ENCODE measurements at places on chromosomes 1 and 21.

DNA sequence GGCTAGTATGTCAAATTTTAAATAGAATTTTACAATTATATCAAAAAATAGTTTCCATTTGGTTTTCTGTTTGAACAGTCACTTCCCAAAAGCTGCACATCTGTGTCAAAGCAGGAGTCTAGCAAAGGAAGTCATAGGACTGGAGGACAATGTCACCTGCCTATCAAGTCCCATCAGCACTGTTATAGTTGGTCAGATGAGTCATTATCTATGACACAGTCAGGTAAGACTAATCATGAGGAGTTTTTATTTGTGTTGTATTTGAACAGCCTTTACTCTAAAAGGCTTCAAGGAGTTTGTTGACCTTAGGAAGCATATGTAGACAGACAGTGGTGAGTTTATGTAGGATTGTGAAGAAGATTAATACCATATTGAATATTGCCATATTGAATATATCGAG, 74.2 kb upstream of the QSOX1 start:
- DNase-seq = no peak

DNA sequence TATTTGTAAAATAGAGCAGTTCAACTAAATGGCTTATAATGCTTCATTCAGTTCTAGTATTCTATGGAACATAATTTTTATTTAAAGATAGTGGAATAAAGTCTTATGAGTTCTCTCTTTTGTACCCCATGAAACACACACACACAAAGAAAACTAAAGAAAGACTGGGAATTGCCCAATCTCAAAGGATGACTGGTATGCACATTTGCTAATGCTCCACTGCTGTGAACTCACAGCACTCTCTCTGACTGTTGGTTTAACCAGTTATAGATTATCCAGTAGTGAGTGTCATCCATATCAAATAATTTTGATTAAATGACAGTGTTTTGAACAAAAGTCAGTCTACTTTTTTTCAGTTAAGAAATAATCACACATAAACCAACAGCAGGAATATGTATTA, 1082.4 kb upstream of the B3GALT2 start:
- no peak for DNase-seq

DNA sequence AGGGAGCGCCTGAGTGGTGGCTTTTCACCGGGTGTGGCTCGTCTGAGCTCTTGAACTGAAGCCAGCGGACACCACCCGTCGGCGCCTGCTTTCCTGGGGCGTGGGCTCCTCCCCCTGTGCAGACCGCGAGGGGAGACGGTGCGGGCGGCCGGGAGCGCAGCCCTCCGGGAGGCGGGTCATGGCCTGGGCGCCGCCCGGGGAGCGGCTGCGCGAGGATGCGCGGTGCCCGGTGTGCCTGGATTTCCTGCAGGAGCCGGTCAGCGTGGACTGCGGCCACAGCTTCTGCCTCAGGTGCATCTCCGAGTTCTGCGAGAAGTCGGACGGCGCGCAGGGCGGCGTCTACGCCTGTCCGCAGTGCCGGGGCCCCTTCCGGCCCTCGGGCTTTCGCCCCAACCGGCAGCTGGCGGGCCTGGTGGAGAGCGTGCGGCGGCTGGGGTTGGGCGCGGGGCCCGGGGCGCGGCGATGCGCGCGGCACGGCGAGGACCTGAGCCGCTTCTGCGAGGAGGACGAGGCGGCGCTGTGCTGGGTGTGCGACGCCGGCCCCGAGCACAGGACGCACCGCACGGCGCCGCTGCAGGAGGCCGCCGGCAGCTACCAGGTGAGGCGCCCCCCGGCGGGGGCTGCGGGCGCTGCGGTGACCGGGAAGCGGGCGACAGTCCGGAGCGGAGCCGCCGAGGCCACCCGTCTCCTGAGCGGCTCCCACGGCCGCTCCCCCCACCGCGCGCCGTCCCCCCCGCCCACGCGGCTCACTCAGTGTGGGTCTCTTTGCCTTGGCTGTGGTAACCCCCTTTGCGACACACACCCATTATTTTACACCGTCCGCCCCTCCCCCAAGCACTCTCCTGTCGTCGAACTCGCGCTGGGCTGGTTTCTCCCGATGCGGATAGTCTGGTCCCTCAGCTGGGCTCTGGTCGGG, at the start of gene TRIM58:
TSS of gene TRIM58 (plus strand) at position 119 of the 916 bp plus-strand sequence. CDS start at position 179, 60 bp downstream.
- DNase-seq = no peak

GRCh38 chr1:109485001-109485400, 1.3 kb downstream of the ATXN7L2 start:
- DNase-seq = no peak

- no peak for DNase-seq
Measured at GRCh38 chr1:218945050-218945449, 228.6 kb upstream of the LYPLAL1 start.

DNA sequence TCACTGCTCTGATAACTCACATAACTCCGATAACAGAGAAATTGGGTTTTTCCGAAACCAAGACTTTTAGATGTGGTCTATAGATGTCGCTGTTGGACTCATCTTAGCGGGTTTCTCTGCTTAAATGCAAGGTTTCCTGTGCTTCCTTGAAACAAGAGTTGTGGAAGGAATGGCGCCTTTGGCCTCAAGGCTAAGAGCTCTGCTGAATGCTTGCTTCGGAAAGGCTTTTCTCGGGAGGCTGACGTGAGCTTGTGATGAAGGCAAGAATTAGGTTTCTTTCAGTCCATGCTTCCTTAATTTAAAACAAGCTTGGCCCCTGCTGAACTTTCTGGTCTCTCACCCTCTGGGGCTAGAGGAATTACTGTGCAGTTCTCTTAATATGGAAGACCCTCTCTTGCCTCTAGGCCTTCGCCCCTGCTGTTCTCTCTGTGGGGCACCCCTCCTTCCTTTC, 113.5 kb downstream of the MAP3K21 start:
- DNase-seq = no peak

- DNase-seq = no peak
Measured at GRCh38 chr1:212949771-212950170, 570 bp upstream of the VASH2 start.

GRCh38 chr1:25580927-25581326, 35.7 kb upstream of the MAN1C1 start:
- no peak for DNase-seq

DNA sequence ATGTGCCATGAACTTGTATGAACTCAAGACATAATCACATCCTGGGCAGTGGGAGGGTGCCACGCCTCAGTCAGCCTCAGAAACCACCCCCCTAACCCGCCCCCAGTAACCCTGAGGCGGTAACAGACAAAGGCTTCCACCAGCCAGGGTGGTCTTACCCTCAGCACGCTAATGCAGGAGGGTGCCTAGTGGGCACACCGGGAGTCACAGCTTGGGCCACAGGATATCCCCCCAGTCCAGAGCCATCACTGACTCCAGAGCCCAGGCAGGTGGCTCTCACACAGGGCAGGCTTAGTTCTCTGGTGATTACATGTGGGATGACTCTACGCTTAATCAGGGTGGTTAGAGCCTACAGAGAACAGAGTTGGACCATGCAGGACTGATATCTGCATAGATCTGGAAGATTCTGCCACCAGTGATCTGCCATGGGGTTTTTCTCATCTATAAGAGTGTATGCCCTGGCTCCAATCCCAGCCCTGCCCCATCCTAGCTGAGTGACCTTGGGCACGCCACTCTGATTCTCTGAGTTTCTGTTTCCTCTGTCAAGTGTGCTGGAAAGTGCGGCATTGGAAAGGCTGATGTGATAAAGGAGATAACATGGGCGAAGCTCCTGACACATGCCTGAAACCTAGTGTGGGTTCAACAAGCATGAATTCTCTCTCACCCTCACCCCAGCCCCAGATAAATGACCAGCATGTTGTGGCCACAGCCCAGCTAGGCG, 27.3 kb downstream of the OPTC start:
- DNase-seq = no peak

DNA sequence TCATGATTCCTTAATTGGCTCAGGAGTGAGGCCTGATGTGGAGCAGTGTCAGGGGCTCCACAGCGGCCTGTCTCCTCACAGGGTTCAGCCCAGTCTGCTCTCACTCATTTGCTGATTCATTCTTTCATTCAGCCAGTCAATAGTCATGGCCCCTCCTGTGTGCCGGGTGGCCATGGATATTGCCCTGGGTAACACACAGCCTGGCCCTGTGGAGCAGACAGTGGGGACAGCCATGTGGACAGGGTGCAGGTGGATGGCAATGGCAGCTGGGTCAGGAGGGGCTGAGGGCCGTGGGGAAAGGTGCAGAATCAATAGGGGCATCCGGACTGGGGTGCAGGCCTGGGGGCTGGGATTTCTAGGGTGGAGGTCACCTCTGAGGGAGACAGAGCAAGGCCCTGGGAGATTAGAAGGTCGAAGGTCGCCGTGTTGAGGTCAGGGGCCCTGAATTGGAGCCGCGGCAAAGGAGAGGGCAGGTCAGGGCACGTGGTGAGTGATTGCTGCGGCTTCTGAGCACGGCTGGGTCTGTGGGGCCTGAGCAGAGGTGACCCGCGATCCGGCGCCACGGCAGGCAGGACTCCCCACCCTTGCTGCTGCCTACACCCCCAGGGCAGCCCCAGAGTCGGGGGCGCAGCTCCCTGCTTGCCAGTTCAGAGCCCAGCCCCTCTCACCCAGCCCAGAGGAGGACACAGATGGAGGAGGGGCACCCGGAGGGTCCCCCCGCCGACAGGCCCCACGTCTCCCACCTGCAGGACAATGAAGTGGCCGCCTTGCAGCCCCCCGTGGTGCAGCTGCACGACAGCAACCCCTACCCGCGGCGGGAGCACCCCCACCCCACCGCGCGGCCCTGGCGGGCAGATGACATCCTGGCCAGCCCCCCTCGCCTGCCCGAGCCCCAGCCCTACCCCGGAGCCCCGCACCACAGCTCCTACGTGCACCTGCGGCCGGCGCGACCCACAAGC, 33.4 kb downstream of the SLC19A1 start:
- DNase-seq = no peak

DNA sequence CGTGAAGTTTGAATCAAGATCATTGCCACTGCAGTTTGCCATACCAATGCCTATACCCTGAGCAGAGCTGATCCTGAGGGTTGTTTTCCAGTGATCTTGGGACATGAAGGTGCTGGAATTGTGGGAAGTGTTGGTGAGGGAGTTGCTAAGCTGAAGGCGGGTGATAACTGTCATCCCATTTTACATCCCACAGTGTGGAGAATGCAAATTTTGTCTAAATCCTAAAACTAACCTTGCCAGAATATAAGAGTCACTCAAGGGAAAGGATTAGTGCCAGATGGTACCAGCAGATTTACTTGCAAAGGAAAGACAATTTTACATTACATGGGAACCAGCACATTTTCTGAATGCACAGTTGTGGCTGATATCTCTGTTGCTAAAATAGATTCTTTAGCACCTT, 78.6 kb downstream of the FMN2 start:
- no peak for DNase-seq

DNA sequence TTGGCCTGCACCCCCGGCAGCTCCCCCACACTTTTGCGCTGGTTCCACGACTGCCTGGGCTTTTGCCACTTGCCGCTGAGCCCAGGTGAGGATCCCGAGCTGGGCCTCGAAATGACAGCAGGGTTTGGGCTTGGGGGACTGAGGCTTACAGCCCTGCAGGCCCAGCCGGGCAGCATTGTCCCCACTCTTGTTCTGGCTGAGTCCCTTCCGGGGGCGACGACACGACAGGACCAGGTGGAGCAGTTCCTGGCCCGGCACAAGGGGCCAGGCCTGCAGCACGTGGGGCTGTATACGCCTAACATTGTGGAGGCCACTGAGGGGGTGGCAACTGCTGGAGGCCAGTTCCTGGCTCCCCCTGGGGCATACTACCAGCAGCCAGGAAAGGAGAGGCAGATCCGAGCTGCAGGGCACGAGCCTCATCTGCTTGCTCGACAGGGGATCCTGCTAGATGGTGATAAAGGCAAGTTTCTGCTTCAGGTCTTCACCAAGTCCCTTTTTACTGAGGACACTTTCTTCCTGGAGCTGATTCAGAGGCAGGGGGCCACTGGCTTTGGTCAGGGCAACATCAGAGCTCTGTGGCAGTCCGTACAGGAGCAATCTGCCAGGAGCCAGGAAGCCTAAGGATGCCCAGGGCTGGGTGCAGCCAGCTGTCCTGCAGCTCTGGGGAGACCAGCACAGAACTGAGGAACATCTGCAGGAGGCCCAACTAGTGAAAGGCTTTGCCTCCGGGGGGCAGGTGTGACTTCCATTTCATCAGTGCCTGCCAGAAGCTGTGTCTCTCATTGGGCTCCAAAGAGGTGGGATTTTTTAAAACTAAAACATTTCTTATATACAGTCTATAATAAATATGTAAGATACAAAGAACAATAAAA, 1.2 kb downstream of the HPDL start:
- no peak for DNase-seq

GRCh38 chr1:112862753-112863426, 93.1 kb downstream of the SLC16A1 start:
- no peak for DNase-seq

- no peak for DNase-seq
Measured at GRCh38 chr1:37606481-37607263, 10.9 kb upstream of the GNL2 start.

- DNase-seq = no peak
Measured at GRCh38 chr1:155069551-155070157, 6.1 kb downstream of the EFNA4 start.

- no peak for DNase-seq
Measured at GRCh38 chr1:85612704-85613361, 32.3 kb downstream of the CCN1 start.

DNA sequence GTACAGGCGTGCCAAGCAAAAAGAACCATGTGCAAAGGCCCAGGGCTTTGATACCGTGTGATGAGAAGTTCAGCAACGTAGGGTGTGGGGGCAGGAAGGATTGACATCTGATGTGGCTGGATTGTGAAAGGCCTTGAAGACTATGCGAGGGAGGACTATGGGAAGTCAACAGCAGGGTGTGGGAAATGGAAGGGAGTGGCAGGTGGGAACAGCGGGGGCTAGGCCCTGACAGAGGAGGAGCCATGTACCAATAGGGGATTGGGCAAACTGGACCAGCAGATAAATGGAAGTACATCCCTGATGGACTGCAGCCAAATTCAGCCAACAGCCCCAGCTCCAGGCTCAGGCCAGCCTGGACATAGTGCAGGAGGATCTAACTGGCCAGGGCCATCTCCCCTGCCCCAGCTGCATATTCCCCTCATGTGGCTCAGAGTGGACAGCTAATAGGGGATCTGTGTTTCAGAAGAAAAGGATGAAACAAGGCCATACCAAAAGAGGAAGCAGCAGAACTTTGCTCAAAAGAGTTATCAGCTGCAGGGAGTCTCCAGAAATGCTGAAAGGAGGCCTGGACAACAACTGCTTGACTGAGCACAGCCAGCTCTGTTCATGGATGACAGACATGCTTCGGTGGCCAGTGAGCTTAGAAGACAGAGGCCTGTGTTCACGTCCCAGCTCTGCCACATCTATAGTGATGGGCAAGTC, 140.2 kb upstream of the SGIP1 start:
- no peak for DNase-seq

GRCh38 chr1:167904652-167905130, 9.2 kb downstream of the ADCY10 start:
- no peak for DNase-seq

DNA sequence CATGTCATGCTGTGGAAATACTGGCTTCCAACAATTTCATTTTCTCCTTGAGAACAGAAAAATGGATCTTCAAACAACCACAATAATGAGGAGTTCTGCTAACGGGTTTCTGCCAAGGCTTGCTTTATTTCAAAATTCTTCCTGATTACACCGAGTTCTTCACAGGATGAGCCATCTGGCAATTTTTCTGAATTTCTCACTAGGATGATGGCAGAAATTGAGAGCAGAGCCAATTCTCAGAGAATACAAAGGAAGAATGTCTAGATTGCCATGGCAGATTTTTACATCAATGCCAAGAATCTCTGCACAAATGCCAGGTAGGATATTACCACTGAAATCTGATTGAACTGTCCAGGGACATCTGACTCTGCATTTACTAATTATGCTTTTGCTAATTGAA, 619.0 kb upstream of the CHRM3 start:
- DNase-seq = no peak

- DNase-seq = no peak
Measured at GRCh38 chr1:86636898-86637297, 67.5 kb upstream of the SH3GLB1 start.

Data from occipital lobe (tissue), 3 donors.